CD4-positive, alpha-beta memory T cell (primary cell): ENCODE measurements at places on chromosomes 16 and 17. TPM values are rescaled to one million over a fixed set of nuclear protein-coding genes. Genes with fewer than 3 reads are reported as not detected.

GAS2L2 gene
- total RNA-seq: not detected

MT3 gene
- not detected for total RNA-seq

HOXB1 gene
- not detected for total RNA-seq

ARRB2 gene
- total RNA-seq: 340 TPM

OGFOD3 gene
- total RNA-seq: 28.8 TPM

SHISA9 gene
- total RNA-seq: not detected
